GM12878 (cell line): ENCODE measurements at places on chromosomes 16 and 17.

DNA sequence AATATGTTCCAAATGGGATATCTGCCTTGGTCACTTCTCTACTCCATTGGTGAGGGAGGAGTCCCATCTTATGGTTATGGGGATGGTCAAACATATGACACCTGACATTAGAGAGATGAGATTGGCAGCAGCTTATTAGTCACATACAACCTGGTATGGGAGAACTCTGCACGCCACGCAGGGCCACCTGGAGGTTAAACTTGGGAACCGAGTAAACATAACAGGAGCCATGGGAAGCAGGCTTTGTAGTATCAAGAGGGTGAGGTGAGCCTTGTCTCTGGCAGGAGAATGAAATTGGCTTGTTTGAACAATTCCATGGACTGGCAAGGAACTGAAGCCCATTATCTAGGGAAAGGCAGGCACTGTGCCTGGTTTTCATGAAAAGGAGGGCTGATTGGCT, 238.7 kb upstream of the ELAC2 start:
- DNase-seq, result no peak

- no peak for DNase-seq
Observed at GRCh38 chr17:37318931-37319594, 56.7 kb upstream of the C17orf78 start.

DNA sequence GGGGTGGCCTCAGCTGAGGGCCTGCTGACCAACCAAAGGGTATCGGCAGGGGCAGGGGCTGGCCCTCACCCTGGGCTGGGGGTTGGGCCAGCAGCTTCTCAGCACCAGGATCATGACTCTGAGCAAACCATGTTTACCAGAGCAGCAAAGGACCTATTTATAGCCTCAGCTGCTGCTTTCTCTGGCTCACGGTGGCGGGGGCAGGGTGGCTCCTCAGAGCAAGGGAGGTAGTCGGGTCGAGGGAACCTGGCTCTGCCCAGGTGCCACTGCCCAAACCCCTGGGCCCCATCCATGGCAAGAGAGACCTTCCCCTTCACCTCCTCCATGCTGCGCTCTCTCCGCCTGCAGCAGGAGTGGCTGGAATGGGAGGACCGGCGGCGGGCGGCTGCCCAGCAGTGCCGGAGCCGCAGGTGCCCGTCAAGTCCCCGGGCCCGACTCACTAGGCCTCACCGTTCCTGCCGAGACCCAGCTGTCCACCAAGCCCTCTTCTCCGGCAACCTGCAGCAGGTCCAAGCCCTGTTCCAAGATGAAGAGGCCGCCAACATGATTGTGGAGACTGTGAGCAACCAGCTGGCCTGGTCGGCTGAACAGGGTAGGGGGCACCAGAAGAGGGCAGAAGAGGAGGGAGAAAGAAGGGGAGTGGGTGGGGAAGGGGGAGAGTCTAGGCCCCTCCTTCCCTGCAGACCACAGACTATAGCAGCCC, at the start of gene ASB16:
ASB16 (plus strand) TSS at position 206 of the 703 bp plus-strand sequence; CDS start at position 292, 86 bp downstream.
- no peak for DNase-seq

- DNase-seq, result no peak
Observed at GRCh38 chr16:56709443-56710040, 20.4 kb upstream of the NUP93 start.

GRCh38 chr16:75246504-75247205, 4.8 kb downstream of the BCAR1 start:
- DNase-seq, result no peak

DNA sequence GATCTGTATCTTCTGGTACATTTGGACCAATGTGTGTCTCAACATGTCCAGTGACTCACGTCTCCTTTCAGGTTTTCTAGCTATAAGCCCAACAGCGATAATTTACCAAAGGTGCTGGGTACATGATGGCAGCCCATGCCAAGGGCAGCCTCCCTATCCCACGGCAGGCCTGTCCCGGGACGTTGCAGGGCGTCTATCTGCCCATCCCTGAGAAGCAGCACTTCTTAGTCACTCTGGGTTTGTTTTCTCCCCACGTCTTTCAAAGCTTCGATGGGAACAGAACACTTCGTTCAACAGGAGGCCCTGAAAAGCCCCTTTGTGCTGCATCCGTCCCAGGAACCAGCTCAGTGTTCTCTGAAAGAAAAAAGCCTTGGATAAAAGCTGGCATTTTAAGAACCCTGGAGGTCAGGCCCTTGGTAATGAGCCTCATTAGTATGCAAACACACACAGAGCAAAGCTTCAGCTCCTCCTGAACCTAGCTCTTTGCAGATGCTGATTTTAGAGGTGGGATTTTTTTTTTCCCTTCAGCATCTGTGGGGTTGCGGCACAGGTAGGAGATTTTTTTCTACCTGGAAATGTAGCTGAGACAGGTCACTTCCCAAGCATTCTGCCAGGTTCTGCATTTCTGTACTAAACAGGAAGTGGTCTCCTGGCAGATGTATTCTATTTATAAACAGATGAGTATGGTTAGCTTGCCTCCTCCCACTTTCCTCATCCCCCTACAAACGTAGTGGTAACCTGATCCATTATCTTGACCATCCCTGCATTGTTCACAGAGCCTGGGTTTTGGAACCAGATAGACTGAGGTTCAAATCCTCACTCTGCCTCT, 17.5 kb upstream of the MT4 start:
- DNase-seq, result no peak

GRCh38 chr16:15811481-15812400, 45.1 kb downstream of the MYH11 start:
- no peak for DNase-seq

DNA sequence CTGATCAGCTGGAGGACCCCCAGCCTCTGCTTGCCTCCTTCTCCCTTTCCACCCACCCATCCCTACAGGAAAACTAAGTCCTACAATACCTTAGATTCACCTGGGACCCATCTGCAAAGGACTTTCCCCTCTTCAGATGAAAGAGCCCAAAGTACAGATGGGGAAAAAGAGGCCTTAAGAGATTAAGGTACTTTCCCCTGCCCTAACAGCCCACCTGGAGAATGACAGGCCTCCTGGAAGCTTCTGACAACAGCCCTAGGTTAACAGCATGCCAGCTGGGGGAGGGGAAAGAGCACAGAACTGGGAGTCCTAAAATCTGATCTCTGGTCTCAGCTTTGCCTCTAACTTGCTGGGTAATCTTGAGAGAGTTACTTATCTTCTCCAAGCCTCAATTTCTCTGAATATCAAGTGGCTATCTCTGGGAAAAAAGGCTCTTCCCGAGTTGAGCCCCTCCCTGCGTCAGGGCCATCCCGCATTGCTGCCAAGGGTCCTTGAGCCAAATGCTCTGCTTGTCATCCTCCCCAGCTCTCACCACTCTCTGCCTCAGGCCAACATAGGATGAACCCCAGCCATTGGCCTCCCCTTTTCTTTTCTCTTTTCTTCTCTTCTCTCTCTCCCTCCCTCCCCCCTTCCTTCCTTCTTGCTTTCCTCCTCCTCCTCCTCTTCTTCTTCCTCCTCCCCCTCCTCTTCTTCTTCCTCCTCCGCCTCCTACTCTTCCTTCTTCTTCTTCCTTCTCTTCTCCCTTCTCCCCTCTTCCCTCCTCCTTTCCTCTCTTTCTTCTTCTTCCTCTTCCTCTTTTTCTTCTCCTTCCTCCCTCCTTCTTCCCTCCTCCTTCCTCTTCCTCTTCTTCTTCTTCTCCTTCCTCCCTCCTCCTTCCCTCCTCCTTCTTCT, 22.5 kb upstream of the SP6 start:
- no peak for DNase-seq

GRCh38 chr17:49789243-49789578, 730 bp downstream of the KAT7 start:
- DNase-seq, result no peak

- no peak for DNase-seq
Observed at GRCh38 chr17:14135906-14136590, 66.7 kb downstream of the COX10 start.

GRCh38 chr17:77829843-77830799, 128.4 kb upstream of the TNRC6C start:
- no peak for DNase-seq

GRCh38 chr16:60363566-60363965, 1629.5 kb upstream of the GOT2 start:
- no peak for DNase-seq

DNA sequence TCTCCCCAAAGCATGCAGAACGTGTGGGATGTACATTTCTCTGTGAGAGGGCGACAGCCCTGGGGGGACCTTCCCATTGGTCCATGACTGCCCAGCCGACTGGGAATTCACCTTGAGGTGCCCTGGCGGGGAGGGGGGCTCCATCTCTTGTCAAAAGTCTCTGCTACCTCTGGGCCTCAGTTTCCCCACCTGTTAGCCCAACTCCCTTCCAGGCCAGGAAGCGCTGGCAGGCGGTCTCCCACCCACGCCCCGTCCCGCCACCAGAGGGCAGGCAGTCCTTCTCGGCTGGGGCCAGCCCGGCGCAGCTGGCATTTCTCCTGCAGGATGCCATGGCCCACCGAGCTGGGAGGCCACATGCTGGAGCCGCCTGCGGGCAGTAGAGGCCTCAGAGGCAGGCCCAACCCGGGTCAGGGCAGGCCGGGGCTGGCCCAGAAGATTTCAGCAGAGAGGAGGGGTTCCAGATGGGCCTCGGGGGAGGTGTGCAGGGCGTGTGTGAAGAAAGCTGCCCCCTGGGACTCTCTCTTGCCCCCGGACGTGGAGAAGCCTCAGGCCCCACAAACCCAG, 16.6 kb downstream of the CD7 start:
- no peak for DNase-seq

- DNase-seq, result no peak
Observed at GRCh38 chr16:74199842-74200124, 96.8 kb upstream of the PSMD7 start.

DNA sequence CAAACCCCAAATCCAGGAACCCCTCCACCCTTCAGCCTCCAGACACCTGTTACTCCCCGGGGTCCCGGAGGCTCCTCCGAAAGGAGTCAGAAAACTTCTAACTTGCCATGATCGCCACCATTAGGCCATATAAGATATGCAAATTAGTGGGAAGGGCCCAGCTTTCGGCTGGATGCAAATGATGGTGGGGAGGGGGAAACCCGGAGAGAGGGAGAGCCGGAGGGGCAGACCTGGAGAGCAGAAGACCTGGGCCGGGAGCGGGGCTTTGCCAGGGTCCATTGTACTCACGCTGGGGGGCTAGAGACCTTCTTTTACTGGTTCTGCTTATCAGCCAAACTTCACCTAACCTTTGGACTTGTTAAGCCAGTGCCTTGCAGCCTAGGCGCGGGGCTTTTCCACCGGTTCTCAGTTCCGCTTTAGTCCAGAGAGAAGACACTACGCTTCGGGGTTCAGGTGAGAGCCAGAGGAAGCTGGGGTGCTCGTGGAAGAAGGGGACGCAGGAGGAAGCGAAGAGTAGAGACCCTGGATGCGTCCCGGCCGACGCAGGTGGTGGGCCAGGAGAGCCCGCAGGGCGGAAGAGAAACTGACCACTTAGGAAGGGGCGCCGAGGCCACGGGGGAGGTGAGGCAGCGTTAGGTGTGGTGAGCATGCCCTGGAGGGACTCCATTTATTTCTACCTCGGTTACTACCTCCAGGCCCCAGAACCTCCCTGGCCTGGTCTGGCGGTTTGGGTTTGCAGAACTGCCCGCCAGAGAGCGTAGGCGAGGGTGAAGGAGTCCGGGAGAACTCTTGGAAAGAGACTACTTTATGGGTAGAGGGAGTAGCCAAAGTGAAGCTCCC, at the start of gene HNF1B:
HNF1B (minus strand) TSS at position 99 of the 840 bp plus-strand sequence. CDS start 175 bp downstream, outside the sequence.
- no peak for DNase-seq

- no peak for DNase-seq
Observed at GRCh38 chr17:40349895-40350688, 14.4 kb downstream of the GJD3 start.

GRCh38 chr16:2520784-2521531, 787 bp downstream of the AMDHD2 start:
- no peak for DNase-seq

- DNase-seq, result no peak
Observed at GRCh38 chr17:64388961-64389565, 1.6 kb downstream of the PECAM1 start.

DNA sequence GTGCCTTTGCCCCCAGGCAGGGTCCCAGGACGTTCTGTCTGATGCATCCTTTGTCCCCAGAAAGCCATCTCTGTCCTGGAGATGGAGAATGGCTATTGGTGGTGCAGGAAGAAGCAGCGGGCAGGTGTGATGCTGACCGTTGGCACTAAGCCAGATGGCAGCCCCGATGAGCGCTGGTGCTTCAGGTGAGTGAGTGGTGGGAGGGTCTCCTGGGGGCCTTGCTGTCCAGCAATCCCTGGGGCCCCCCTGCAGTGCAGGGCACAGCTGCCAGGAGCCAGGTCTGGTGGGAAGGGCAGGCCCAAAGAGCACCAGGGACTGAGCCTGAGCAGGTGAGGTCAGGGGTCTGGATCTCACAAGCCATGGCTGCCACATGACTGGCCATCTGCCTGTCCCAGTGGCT, 18.1 kb downstream of the TRPV2 start:
- DNase-seq, result no peak

- no peak for DNase-seq
Observed at GRCh38 chr16:30699615-30700099, 686 bp downstream of the SRCAP start.

DNA sequence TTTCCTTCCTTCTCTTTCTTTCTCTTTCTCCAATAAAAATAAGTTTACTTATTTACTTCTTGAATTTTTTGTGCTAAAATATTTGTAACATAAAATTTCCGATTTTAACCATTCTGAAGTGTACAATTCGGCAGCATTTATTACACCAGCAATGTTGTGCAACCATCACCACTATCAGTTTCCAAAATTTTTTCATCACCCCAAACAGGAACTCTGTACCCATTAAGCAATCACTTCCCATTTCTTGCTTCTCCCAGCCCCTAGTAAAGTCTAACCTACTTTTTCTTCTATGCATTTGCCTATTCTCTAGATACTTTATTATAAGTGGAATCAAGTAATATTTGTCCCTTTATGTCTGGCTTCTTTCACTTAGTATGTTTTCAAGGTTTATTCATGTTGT, 2.5 kb upstream of the HP start:
- DNase-seq, result no peak

DNA sequence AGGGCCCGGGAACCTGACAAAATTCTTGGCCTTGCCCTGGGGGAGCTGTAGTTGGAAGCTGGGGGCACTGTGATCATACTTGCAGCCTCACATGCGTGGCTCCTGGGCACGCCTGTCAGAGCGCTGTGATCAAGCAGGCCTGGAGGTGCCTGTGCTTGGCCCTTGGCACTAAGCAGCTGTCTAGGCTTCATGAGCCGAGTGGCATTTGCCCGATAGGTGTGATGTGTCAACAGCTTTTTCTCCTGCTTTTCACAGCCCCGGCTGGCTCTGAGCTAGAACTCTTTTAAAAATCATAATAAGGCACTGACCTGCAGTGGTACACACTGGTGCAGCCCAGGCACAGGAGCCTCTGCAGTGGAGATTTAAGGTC, 113.8 kb downstream of the SOCS1 start:
- DNase-seq, result no peak

DNA sequence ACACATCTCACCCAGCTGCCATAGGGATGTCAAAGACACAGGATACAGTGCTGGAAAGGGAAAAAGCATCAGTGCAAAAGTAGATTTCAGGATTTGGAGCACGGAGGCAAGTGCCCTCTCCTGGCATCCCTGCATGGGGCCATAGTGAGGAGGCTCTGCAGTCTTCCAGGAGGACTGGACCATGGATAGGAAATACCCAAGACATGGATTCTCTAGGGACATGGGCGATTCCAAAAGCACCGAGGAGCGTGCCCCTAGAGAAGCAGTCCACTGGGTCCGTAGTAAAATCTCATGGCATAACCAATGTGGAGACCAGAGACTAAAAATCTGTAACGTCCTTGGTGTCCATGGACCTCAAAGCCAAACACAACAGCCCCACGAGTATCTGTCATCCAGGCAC, 818.2 kb downstream of the KCNJ18 start:
- DNase-seq, result no peak

GRCh38 chr17:77721846-77722160, 236.7 kb upstream of the TNRC6C start:
- DNase-seq, result no peak

- no peak for DNase-seq
Observed at GRCh38 chr17:63498626-63499195, 21.9 kb downstream of the ACE start.
